HEK293T (cell line): ENCODE measurements at places on chromosomes 5 and 9.

DNA sequence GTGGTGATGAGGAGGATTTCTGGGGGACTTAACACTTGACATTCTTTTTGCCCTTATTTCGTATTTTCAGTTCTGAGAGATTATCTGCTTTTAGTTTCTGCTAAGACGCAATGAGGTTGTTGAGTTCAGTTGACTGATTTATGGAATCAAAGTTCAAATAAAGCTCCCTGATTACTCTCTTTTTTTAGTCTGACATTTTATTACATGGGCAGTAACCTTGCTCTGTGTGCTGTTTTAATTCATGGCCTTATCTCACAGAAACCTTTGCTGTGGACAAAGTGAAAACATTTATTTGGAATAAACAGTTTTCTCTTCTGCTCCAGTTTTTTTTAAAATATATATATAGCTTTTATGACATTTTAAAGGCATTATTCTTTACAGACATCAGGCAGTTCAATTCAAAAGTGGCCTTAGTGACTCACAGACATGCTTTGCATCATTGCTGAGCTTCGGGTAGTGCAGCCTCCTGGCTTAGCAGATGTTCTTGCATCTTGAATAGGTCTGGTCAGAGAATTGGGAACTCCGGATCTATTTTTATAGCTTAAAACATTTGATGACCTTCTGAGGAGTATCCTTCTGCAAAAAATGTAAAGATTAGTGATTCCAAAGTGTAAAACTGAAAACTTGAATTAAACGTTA, 162.9 kb downstream of the FAM170A start:
- no peak for DNase-seq

GRCh38 chr5:40652441-40653220, 27.1 kb upstream of the PTGER4 start:
- no peak for DNase-seq

GRCh38 chr5:56105511-56106291, 110.9 kb upstream of the IL6ST start:
- no peak for DNase-seq

- DNase-seq, result no peak
Observed at GRCh38 chr5:119458911-119459632, 6.8 kb downstream of the HSD17B4 start.

DNA sequence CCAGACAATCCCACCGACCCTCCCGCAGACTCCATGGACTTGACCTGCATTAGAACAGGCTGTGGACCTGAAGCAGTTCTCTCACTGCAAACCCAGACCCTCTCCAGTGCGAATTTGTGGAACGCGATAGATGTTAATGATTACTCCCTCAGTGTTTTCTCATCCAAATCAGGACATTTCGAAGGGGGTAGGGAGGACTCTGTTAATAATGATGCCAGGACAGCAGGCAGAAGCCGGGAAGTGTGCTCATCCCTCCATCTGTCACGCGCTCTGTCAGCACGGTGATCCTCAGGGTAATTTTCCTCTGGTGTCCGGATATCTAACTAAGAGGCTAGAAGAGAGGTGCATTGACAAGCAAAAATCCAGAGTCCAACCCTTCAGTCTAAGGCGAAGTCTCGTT, 18.8 kb downstream of the RAPGEF1 start:
- DNase-seq, result no peak
